ENCODE measurements at places on chromosomes 1 and 21.

- no peak for DNase-seq
Measured at GRCh38 chr1:231855926-231856325, 229.3 kb downstream of the DISC1 start.

DNA sequence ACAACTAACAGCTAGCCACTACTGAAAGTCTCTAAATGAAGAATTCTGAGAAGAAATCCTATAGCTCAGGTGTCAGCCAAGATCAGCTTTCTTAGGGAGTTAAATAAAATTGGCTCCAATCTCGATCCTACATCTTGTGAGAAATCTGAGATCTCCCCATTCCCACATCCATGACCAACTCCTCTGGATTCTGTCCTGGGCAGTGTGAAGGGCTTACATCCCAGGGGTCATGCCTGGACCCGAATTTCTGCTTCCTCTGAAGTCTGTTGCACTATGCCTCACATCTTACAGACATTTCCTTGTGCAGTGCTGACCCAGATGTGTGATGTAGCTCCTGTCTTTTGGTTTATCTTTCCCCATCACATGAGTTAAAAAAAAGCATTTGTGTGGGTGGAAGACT, 4.8 kb upstream of the TNN start:
- DNase-seq = peak; percentile 3

DNA sequence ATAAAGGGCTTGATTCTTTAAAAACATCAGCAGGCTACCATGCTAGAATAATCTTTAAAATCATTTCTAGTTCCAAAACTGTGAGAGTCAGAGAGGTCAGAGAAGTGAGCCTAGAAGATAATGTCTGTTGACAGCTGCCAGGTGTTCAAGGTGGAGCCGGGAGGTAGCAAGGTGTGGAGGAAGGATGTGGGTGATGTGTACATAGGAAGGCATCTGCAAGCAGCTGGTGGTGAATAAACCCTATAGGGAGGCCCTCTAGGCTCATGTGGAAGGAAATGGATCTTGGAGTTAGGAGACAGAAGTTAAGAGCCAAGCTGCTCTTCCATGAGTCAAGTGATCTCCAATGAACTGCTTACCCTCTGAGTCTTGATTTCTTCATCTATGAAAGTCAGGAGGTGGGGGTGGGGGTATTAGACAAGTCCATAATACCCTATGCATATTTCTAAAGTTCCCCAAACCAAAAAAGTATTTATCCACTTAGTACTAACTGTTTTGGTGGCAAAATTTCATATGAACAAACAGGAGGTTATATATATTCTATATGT, 266.3 kb downstream of the RHOU start:
- no peak for DNase-seq

DNA sequence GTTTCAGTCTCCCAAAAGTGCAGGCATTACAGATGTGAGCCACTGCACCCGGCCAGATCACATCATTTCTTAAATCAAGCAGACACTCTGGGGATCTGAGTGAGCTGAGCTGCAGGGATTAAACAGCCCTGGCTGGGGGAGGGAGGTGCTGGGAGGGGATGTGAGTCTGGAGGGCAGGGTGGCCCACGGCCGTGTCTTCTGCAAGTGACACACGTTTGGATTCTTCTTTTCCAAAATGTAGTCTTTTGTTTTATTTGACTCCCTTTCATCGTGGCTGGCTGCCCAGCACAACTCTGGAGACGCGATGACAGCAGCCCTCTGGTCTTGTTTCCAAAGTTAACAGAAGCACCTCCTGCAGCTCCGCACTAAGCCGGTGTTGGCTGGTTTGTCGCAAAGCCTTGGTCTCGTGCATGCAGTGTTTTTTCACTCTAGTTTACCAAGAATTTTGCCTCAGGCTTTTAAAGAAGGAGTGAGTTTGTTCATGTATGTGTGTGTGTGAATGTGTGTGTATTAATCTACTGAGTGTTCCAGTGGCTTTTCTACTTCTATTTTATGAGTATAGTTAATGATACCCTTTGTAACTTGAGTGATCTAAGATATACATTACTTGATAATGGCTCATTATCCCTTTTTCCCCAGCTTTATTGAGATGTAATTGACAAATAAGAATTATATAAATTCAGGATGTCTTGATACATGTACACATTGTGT, 2.8 kb upstream of the KRTAP10-5 start:
- no peak for DNase-seq

GRCh38 chr1:125085720-125086591, 3901.2 kb downstream of the SRGAP2C start:
- no peak for DNase-seq
